ENCODE measurements at places on chromosomes 5 and 9.

GRCh38 chr5:124669300-124669648 is 77.2 kb downstream of the ZNF608 start:
- DNase-seq: no peak

DNA sequence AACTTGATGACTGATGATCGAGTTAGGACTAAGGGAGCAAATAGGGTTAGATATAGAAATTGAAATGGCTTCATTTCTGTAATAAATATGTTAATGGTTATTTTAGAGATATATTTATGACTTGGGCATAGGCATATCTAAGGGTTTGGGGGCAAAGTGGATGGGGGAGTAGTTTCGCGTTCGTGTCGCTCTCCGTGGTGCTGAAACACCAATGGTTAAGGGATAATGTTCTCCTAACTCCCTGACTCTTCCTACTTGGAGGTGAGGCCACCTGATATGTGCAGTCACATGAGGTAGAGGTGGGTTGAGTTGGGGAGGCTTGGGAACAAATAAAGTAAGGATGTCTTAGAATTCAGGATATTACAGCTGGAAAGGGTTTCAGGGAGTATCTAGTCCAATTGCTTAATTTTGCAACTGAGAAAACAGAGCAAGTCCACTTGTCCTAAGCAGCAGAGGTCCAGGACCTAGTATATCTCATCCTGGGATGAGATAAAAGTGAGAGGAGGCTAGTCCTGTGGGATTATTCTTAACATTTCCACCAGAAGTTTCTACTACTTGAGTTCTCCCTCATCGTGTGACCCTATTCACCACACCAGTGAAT is 44.0 kb upstream of the MAP1B start:
- DNase-seq: no peak

GRCh38 chr9:124928116-124928515 is 12.8 kb downstream of the GOLGA1 start:
- DNase-seq: no peak

DNA sequence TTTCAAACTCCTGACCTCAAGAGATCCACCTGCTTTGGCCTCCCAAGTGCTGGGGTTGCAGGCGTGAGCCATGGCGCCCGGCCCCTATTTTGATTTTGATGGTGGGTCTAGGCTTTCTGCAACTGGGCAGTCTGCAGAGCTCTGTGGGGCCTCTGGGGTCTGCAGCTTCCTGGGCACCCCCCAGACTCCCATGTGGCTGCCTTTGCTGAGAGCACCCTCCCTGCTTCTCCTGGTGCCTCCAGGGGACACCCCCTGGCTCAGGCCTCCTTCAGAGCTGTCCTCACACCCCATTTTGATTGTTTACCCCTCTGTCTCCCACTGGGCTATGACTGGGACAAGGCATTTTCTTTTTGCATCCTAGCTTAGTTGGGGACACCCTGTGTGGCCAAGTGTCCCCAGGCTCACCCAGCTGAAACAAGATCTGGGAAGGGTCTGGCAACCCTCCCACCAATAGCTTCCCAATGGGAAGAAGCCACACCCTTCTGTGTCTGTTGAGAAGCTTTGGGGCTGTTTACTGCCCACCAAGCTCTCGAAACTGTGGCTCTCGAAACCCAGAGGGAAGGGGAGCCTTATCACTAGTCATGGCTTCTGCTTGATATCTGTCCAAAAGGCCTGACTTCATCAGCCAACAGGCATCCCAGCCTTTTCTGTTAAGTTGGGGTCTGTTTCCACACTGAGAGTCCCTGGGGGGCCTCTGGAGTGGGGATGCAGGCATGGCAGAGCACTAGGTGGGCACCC is 204.4 kb upstream of the IER5L start:
- DNase-seq: no peak

DNA sequence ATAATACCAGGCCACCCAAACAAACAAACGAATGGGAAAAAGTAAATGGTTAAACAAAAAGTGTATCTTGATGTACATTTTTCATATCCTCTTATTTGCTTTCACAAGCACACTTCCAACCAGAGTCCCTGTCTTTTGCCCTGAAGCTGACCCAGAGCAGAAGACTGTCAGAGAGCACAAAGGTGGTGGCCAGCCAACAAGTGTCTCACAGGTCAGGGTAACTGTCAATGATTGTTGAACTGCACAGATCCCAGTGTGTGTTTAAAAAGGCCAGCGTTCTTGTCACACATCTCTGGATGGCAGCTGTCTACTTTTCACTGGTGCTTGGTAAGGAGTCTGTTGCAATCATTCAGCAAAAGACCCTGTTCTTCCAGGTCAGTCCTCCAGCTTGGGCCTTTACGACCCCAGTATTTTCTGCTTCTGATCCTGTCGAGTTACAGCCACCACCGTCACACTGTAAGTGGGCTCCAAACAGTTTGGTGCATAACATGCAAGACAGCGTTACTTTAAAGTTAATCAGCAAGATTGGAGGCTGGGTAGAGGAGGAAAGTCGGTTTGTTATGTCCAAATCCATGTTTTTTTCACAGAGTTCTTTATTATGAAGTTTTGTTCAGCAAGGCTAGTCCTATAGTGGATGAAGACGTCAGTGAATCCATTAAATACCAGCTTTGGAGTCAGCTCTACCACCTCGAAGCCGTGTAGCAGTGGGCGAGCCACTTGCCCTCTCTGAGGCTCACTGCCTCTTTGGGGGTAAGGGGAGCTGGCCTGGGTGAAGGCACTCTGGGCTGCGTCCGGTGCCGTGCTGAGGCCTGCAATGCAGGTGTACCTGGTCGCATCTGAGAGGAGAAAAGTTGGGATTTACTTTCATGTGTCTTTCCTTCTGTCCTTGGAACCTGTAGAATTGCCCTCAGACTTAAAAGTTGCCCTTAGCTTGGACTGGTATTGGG is 265.7 kb downstream of the AOPEP start:
- no peak for DNase-seq

GRCh38 chr5:172035049-172035448 is 28.6 kb upstream of the FBXW11 start:
- DNase-seq: no peak
